Vein endothelial cell (primary cell): ENCODE measurements at places on chromosomes 3 and 15. TPM values are rescaled to one million over a fixed set of nuclear protein-coding genes. Genes with fewer than 3 reads are reported as not detected.

SLC38A3 gene
- not detected in 2 replicates for total RNA-seq

ROBO2 gene
- under 0.01 TPM in 1 of 2 replicates, not detected in the other for total RNA-seq

EFHB gene
- 0.33 TPM in 1 of 2 replicates, not detected in the other for total RNA-seq

SCG5 gene
- total RNA-seq, result 0.57 and 2.0 TPM in 2 replicates

ZNF660 gene
- total RNA-seq, result 0.65 and 1.4 TPM in 2 replicates

CHRM5 gene
- total RNA-seq, result not detected in 2 replicates

APPL1 gene
- total RNA-seq, result 43.2 and 45.4 TPM in 2 replicates

GOLIM4 gene
- 34.0 and 38.7 TPM in 2 replicates for total RNA-seq

P2RY1 gene
- 0.98 and 2.7 TPM in 2 replicates for total RNA-seq

PP2D1 gene
- total RNA-seq, result not detected in 2 replicates

HAUS2 gene
- 27.8 and 42.8 TPM in 2 replicates for total RNA-seq

IQGAP1 gene
- 252 and 323 TPM in 2 replicates for total RNA-seq

ELL3 gene
- 1.5 and 3.6 TPM in 2 replicates for total RNA-seq
